ENCODE measurements at places on chromosomes 6 and 20.

DNA sequence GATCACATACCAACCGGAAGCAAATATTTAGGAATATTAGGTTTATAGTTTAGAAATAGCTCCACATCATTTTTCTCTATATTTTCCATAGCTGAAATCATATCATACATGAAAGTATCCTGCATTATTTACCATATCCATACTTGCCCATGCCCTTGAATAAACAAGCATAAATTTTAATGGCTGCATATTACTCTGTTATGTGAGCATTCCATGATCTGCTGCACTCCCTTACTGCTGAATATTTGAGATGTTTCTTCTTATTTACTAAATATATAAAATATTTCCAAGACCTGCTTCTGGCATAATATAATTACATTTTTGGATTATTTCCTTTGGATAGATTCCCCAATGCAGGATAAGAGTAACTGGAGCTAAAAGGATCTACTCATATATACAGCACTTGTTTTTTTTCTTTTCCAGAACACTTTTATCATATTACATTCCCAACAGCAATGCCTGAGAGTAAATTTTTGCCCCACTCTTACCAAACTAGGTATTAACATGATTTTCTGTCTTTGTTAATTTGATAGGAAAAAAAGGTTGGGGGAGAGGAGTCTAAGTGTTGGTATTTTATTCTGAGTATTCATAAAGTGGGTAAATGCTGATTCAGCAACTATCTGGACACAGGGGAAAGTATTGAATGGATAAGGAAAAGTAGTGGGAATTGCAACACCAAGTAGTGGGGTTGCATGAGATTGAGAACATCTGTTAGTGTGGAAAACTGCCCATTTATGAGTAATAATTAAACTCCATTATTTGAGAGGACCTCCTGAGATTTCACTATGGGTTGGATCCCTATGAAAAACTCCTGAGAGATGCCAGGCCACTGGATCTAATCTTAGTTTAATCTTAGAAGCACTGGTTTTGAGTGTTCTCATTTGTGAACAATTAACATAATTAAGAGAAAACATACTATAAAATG lies 76.0 kb downstream of the MAN1A1 start:
- DNase-seq: no peak

DNA sequence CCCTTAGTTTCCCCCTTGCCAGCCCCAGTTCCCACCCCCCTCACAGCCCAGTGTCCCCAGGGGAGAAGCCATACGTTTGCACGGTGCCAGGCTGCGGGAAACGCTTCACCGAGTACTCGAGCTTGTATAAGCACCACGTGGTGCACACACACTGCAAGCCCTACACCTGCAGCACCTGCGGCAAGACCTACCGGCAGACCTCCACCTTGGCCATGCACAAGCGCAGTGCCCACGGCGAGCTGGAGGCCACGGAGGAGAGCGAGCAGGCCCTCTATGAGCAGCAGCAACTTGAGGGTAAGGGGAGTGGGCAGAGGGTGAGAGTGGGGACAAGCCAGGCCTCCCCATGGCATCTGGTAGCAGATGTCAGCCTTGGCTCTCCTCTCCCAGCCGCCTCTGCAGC lies 5.1 kb upstream of the DEF6 start:
- no peak for DNase-seq

DNA sequence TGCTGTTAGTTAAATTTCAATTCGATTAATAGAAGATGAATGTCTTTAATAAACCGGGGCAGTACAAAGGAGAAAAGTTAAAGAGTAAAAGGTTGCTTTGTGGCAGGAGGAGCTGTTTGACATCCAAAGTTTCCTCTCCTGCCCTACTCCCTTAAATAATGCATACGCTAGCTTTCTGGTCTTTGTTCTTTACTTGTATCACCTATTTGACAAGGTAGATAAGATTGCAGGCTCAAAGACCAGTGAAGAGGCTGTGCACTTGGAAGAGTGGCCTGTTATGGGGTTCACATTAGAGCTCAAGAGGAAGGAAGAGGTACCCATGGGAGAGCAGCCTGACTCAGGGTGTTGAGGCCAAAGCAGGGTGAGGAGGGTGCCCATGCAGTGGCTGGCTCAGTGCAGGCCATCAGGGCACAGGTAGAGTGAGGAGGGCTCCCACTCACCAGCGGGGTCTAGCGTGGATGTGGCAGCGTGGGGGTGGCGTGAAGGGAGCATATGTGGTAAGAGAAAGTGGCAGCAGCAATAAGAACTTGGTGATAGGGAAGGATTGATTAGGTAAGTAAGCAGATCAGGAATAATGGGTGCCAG lies 29.3 kb upstream of the KLHL31 start:
- no peak for DNase-seq

GRCh38 chr6:38180586-38180985 lies 361.1 kb downstream of the ZFAND3 start:
- no peak for DNase-seq

DNA sequence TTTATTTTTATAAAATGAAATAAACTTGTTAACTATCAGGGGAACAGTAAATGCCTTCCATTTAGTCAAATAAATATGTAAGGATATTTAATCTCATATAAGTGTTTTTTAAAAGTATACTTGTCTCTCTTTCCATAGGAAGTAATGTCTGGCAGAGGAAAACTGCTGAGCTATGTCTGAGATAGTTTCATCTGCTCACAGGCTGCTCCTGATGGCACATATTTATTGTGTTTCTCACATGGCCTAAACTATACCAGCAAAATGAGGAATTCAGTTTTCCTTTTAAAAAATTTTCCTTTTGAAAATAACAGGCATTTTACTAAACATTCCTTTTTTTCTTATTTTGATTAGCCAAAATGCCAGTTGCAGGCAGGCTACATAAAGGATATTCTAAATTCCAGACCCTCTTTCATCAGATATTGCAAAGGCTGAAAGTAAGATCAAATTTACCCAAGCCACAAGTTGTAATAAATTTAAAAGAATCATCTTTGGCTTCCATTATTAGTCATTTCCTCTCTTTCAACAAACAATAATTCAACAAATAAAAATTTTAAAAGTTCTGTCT lies 60.1 kb upstream of the RNF146 start:
- DNase-seq: no peak

- DNase-seq: no peak
These were observed 585.3 kb upstream of the MAN1A1 start for GRCh38 chr6:119934816-119935215.

GRCh38 chr6:2596222-2596621 lies 154.5 kb downstream of the MYLK4 start:
- DNase-seq: no peak

DNA sequence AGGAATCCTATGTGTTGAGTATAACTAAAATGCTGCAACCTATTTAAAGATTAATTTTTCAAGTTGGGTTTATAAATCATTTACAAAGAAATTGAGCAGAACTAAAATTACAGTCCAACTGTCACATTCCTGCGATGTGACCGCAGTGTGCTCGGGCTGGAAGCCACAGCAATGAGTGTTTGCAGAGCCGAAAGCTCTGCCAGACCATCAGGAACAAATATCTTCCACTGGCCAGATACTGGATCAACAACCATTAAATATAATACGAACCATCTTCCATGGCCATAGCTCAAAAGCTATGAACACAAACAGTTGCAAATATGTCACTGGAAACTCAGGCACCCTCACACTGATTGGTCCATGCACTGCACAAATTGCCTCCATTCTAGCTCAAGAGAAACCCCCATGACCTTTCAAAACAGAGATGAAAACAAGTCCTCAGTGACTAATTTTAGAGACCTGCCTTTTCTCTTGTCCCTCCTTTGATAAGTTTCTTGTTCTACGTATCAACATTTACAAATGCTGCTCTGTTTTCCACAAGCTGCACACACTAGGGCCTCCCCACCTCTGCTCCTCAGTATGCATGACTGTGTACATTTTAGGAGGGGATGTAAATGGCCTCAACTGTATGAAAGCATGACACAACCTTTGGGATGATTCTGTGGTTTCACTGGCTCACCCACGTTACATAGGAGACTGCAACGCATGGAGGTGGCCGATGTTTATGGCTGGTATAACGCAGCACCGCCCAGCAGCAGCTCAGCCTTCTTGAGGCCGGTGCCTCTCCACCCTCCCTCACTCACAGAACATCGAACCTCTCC lies 171.7 kb downstream of the WDR27 start:
- no peak for DNase-seq

DNA sequence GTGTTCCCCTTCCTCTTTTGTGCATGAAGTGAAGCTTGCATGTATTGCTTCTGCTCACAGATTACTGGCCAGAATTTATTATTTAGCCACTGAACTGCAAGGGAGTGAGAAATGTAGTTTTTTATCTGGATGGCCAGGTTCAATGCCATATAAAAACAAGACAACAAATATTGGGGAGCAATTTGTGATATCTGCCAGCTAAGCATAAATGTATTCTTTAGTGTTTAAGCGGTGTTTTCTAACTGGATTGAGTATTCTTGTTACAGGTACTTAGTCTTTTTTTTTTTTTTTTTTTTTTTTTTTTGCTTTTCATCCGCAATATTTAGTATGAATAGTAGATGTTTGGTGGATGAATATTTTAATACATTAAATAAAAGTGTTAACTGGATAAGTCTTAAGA lies 158.2 kb downstream of the TFAP2B start:
- no peak for DNase-seq

GRCh38 chr6:87692086-87692485 lies 9.9 kb downstream of the AKIRIN2 start:
- DNase-seq: no peak

DNA sequence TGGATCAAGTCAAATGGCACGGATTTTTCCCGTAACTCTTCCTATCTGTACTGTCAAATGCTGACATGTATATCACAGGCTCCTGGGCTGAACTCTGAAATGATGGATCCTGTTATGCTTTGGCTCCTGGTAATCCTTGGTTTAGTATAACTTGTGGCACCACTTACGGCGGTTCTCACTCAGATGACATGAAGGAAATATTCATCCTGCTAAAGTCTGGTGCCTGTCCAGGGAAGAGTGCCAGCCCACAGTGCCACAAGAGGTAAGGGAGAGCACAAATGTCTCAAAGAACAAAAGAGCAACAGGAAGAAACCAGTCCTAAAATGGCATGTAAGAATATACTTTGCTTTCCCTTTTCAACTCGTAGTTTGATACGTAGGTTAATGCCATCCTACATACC lies 93.1 kb upstream of the TAB2 start:
- no peak for DNase-seq

DNA sequence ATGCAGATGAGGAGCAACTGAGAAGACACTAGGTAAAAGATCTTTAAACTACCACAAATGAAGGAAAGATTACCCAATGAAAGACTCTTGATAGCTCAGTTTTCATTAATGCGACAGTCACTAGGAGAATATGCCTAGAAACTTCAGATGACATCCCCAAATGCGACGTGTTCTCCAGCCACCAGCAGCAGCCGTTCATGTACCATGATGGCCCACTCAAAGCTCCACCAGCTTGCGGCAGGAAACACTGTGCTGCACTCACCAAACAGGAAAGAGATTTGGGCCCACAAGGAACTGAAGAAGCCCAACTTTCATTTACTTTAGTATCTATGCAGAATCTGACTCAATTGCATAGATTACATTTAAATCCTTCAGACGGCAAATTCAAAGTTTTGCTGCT lies 7.5 kb downstream of the DIDO1 start:
- DNase-seq: no peak

DNA sequence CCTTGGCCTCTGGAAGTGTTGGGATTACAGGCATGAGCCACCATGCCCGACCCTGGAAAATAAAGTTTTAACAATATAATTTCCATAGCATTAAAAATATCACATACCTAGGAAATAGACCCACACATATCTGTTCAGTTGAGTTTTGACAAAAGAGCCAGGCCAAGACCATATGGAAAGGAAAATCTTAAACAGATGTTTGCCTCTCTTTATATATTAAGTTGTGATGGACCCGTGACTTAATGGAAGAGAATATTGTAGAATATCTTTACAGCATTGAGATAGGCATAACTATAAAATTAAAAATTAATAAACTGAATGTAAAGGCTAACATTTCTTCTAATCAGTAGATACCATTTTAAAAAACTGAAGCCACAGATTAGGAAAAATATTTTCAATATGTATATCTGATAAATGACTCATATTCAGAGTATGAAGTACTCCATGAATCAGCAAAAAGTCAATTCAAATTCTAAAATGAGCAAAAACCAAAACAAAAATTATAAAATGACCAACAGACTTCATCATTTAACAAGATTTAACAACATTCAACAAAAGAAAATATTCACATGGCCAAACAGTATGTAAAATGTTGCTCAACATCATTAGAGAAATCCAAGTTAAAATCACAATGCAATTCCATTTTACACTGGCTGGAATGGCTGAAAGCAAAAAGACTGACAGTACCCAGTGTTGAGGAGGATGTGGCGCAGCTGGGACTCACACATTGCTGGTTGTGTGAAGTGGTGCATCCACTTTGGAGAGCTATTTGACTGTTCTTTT lies 43.3 kb downstream of the GTF2H5 start:
- DNase-seq: no peak

DNA sequence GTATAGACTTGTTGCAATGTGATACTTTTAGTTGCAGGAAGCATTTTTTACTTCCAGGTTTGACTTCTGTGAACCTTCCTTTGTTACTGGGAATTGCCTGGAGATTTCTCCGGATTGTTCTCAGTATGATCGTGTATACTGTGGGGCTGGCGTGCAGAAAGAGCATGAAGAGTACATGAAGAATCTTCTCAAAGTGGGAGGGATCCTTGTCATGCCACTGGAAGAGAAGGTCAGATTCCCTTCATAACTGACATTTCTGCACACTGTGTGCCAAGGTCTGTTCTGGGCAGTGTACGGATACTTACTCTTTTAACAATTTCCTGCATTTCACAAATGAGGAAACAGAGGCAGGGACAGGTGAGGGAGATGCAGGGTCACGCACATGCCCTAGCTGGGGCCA lies 9.7 kb downstream of the PCMTD2 start:
- no peak for DNase-seq

- DNase-seq: no peak
These were observed 797.9 kb upstream of the SLC35B3 start for GRCh38 chr6:9233226-9233625.

GRCh38 chr6:165845493-165845892 lies 182.5 kb upstream of the PDE10A start:
- no peak for DNase-seq

- no peak for DNase-seq
These were observed 24.9 kb upstream of the FUCA2 start for GRCh38 chr6:143536461-143536865.

DNA sequence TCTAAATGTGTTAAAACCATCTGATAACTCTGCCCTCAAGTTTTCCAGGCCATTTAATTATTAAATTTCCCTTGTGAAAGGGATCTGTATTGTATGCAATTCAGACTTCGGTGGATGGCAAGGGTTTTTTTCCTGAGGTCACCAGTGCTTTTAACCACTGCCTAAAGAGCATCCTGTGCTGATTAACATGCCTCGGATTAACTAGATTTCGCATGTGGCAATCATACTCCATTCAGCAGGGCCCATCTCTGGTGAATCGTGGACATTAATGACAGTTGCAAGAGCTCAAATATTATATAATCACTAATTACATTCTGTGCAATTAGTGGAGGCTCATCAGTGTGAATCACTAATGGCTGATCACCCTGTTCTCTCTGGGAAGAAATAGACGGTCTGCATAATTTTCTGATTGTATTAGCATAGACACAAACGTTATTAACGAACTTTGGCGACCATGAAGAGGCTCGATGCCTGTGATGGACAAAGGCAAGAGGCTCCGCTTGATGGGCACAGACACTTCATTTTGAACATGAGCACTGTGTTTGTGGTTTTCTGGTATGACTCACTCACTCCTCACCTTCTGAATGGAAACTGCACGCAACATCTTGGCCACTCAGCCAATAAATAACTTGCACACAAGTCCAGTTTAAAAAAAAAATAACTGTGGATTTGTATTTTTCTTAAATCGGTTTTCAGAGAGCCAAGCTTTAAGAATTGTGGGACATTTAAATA lies 31.4 kb downstream of the LINC00237 start:
- no peak for DNase-seq
